ENCODE measurements at places on chromosomes 12 and 14.

DNA sequence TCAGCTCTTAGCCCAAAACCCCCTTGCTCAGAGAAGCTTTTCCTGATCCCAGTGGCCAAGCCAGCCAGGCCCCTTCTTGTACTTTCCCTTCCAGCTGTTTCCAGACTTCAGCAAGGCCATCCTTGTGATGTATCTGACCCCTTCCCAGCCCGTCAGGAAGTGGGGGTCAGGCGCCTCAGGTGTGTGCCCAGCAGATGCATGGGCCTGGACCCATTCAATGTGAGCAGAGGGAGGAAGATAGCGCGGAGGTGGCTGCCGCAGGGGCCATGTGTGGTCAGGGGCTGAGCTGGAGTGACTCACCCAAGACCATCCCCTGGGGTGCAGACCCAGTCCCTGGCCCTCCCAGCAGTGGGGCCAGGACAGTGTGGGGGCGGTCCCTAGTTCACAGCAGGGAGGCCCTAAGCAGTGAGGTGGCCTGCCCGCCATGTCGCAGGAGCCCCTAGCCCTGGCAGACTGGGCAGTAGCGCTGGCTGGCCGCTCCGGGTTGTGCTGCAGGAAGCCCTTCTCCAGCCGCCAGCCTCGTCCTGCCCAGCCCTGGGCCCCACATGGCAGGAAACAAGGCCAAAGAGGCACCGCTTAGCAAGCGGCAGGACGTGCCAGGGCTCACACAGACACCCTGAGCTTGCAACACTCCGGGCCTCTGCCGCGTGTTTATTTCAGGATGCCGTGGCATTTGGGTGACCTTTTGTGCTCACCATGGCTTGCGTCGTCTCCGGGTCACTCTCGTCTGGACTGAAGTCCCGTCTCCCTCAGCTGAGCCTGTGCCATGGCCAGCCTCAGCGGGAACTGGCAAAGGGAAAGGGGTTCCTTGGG is 12.0 kb downstream of the ADSS1 start:
- no peak for DNase-seq

DNA sequence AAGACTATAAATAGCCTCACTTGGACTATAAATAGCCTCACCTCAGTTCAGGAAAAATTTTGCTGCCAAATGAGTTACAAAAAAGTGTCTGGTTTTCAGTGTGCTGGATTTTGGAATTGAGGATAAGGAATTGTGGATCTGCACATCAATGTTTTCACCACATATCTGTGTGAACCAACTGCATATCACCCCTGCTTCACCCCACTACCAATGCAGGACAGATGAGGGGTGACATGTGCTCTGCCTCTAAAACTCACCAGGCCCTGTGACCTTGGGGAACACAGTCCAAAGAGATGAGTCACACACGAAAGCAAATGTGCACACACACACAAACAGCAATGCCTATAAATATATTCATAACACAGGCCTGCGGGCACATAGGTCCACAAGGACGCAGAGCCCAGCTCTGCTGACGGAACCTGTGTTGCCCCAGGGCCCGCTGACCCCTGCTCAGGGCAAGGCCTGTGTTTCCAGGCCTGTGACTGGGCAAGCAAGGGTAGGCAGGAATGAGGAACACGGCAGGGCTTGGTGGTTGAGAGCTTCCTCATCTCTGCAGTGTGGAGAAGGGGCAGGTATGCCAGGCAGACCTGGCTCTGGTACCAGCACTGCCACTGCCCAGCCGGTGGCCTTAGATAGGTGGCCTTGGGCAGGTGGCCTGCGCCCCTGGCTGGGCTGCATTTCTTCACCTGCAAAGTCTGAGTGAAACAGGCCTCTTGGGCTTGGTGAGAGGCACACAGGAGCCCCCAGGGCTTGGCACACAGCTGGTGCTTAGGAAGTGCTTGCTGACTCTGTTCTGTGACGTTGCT is 82.4 kb downstream of the ARL6IP4 start:
- DNase-seq: no peak

GRCh38 chr12:14769466-14769968 is 33.8 kb downstream of the WBP11 start:
- no peak for DNase-seq

GRCh38 chr12:84572196-84572595 is 340.4 kb downstream of the SLC6A15 start:
- DNase-seq: no peak

GRCh38 chr12:106585521-106586277 is 2.9 kb downstream of the RFX4 start:
- DNase-seq: no peak

DNA sequence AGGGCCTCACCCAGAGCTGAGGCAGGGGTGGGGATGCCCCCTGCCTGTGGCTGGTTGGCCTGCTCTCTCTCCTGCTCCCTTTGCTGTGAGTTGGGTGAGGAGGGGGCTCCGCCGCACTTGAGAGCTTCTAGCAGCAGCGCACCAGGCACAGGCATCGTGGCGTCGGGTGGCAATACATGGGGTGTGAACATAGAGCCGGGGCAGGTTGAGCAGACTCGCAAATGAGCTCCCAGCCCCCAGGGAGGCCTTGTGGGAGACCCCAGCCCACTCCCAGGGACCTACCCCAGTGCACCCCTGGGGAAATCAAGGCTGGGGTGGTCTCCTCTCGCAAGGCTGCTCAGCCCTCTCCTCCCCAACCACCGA is 54.5 kb downstream of the KIF26A start:
- no peak for DNase-seq

- no peak for DNase-seq
These were observed 32.8 kb downstream of the RASAL1 start for GRCh38 chr12:113102811-113103210.

GRCh38 chr12:15208871-15209656 is 12.2 kb downstream of the RERG start:
- DNase-seq: no peak

- DNase-seq: no peak
These were observed 15.1 kb upstream of the DRAM1 start for GRCh38 chr12:101862245-101862644.

DNA sequence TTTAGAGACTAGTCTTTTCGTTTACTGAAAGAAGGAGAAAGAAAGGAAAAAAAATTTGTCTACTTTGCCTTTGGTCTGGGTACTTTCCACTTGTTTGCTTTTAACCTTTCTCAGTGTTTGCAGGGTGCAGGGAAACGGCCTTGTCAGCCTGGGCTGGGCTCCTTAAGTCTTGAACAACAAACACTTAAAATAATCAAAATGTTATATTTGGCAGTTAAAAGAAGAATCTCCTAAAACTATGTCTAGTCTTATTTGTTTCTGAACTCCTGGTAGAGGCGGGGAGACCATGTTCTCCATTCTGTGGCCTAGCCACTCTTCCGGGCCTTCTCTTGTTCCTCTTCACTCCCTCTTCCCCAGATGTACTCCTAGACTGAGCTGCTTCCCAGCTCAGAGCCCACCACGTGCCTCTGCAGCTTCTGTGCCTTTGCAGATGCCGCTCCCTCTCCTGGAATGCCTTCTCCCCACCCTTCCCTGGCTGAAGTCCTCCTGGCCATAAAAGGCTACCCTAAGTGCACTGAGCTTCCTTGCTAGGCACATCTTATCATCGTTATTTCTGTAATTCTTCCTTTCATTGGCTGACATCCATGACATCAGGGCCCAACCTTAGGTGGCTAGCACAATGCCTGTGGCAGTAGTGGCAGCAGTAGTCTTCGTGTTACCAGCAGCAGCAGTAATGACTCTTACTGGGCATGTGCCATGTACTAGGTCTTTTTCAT is 432.9 kb downstream of the ZFP36L1 start:
- DNase-seq: no peak

- DNase-seq: no peak
These were observed 1046.9 kb downstream of the AACS start for GRCh38 chr12:126112141-126112540.

DNA sequence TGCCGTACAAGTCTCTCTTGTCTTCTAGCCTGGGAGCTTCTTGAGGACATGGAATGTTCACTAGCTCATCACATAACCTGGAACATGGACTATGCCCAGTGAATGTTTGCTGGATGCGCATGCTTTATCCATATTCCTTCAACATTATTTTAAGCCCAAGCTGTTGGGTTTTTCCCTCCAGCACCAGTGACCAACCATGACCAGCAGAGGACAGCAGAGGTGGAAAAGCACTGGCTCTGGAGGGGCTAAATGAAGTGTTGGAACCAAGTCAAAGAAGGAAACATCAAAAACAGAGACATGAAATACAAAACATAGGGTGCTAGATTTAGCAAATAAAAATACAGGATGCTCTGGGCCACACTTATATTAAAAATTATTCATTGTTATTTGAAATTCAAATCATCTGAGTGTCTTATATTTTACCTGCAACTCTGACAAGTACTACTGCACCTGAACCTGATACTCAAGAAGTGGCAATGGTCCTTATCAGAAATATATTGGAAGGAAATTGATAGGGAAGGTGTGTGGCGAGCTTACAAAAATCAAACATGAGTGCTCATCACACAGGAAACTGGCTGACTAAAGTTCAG is 23.1 kb upstream of the HELB start:
- DNase-seq: peak; percentile 56

DNA sequence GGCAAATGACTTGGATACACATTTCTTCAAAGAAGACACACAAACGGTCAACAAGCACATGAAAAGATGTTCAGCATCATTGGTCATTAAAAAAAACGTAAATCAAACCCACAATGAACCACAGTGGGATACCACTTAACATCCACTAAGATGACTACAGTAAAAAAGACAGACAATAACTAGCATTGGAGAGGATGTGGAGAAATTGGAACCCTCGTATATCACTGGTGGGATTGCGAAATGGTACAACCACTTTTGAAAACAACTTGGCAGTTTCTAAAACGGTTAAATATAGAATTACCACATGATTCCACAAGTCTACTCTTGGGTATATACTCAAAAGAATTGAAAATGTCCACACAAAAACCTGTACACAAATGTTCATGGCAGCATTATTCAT is 25.2 kb upstream of the PPFIBP1 start:
- no peak for DNase-seq

DNA sequence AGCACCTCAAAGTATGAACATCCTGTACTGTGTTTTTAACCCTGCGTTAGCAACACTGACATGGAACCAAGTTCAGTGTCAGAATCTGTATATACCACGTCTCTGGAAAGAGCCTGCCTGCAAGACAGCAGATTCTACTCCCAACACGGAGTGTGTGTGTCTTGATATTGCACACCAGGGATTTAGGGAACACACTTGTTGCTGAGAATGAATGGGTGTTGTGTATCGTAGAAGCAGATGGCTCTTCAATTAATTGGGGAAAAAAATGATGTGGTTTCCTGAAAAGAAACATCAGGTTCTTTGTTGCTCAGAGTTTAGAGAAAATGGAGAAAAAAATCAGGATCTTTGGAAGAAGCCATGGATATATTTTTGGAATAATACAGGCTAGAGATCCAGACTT is 170.8 kb downstream of the EGLN3 start:
- no peak for DNase-seq

- DNase-seq: no peak
These were observed 17.0 kb downstream of the DLST start for GRCh38 chr14:74898694-74899093.

GRCh38 chr12:43097471-43097870 is 454.5 kb downstream of the ADAMTS20 start:
- DNase-seq: no peak

DNA sequence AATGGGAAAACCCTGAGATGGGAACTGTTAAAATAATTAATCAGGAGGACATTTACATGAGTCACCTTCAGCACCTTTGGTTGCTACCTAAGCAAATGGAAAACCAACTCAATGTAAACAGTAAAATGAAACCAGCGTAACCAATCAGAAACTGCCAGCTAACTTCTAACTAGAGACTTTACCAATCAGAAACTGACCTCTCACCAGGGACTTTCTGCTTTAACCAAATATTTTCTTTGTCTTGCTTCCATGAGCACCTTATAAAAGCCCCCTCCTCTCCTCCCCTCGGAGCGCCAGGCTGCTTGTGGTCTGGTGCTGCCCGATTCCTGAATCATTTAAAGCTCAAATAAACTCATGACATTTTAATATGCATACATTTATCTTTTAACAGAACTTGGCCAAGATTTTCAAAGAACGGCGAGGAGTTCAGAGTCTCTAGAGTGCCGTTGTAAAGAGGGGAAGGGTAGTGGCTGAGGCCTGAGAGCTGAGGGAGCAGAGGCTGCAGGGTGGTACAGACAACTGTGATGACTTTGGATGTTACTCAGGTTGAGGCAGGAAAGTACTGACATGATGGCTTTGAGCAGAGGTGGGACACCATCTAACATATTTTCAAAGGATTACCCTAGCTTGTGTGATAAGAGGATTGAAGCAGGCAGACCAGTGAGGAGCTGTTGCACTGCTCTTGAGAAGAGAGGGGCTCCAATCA is 183.6 kb downstream of the CRADD start:
- no peak for DNase-seq

DNA sequence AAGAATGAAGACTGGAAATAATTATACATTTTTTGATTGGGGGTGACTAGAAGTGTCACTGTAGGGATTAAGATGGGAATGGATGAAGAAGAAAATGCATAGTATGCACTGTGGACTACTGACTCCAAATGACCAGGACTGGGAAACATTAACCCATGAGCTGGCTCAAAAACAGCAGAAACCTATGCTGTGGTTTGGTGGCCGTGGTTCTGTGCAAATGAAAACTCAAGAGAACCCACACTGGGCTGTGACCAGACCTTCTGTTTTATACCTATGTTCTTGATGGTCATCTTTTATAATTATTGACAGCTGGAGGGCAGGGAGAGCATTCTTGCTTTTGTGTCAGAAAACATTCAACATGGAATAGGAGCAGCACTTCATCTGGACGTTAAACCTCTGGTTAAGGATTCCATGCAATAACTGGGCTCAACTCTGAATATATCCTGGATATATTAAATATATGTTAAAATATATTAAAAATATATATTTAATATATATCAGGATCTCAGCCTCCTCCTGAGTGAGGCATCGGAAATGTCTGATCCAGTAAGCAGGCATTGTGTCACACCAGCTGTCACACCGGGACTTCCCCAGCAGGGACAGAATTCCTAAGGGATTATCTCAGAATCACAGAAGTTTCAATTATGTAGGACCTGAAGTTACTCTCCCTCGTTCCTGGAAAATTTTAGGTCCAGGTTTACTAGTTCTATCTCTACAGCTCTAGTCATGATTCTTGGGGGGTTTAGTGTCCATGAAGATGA is 48.5 kb downstream of the BBS10 start:
- no peak for DNase-seq

DNA sequence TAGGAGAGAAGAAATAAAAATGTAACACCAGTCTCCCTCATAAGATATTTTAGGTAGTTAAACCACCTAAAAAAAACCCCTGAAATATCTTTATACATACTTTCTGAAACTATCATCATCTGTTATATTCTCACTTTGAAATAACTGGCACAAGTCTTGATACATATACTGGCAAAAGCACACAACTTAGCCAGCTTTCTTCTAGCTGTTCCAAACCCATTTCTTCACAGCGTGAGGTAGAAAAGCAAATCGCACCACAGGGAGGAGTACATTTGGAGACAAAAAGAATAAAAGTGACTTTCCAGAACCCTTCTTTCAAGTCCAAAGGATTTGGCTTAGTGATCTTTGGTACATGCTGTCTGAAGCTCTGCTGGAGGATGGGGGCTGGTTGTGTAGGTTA is 78.5 kb downstream of the RERG start:
- no peak for DNase-seq

GRCh38 chr12:124332058-124332672 is 37.3 kb downstream of the RFLNA start:
- DNase-seq: no peak

Measured in CD4-positive, alpha-beta T cell treated with Interleukin-6 at 100 ng/mL for 8 hours (primary cell).